ENCODE measurements at places on chromosomes 12 and 14.

DNA sequence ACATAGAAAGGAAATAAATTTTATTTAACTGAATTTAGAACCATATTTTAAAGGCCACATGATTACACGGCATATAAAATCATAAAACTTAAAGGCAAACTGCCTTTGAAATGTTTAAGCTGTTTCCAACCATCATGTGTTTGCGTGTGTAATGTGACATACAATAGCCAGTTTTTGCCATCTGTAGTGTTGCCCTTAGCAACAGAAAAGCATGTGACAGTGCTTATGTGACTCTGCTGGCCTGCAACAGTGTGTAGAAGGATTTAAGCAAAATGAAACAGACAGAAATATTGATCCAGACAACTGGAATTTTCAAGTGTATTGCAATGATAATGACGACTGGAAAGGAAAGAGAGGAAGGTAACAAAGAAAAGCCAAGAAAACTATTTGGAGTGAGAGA, 49.5 kb downstream of the TSPAN19 start:
- DNase-seq: no peak

DNA sequence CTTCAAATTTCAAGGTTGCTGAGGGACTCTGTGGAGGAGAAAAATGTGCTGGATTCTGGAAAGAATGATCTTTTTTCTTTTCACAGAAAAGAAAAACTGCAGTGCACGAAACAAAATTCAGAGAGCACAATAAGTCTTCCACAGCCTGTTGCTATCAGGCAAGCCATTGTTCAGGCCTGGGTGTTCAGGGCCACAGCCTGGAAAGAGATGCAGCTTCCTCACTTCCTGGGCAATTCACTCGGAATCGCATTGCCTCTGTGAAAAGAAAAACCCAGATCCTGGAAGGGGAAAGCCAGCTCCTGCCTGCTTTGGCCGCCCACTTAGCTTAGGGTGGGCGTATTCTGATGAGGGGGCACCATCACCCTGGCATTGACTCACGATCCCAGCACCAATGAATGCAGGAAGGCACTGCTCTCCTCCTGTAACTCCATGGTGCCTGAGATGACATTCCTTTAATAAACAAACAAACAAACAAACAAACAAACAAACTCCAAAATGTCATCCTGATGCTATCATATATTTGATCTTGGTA, 863.9 kb downstream of the BCL11B start:
- no peak for DNase-seq

DNA sequence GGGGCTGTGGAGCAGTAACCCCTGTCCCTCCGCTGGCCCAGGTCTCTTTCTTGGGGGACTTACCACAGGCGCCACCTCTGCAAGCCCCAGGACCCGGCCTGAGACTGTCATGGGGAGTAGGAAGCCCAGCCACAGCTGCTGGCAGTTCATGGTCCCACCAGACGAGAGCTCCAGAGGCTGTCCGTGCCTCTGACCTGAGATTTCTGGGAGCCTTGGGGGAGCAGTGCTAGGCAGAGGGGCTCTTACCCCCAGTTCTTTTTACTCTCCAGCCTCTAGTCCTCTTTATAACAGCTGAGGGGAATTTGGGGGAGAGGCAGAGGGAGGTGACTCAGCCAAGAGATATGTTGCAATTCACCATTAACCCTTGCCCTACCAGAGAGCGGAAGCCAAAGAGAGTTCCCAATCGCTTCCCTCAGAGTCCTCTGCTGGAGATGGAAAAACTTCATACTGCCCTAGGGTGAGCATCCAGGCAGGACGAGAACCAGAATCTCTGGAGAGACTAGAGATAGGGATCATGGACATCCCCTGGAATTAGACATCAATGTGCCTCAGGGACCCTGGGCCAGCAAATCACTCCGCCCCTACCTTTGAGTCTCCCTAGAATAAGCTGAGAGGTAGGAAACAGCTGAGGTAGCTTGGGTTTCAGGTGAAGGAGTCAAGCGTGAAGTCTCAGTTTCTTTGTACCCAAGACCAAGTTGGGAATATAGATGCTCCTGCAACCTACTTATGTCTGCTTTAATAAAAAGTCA, at the start of gene MMP19:
TSS of gene MMP19 (minus strand) at position 256 of the 749 bp plus-strand sequence. CDS start at position 150, 106 bp downstream.
- DNase-seq: peak; percentile 78

- no peak for DNase-seq
Observed at GRCh38 chr14:105398726-105399465, 558 bp downstream of the TEX22 start.

- DNase-seq: peak; percentile 20
Observed at GRCh38 chr12:93804392-93805179, 127.4 kb downstream of the CRADD start.

DNA sequence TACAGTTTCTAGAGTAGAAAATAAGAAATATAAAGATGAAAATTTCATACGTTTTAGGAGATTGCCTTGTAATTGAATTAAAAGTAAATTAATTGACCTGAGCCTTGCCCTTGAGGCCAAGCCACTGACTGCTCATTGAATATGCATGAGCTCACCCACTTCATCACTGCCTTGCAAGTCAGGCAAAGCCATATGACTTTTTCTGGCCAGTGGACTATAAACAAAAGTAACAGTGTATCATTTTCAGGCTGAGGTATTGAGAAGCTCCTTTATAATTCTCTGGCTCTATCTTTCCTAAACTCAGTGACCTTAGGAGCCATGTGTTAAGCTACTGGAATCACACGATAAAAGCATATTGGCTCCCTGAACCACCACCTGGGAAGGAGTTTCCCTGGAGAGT, 369.3 kb downstream of the NUAK1 start:
- no peak for DNase-seq

DNA sequence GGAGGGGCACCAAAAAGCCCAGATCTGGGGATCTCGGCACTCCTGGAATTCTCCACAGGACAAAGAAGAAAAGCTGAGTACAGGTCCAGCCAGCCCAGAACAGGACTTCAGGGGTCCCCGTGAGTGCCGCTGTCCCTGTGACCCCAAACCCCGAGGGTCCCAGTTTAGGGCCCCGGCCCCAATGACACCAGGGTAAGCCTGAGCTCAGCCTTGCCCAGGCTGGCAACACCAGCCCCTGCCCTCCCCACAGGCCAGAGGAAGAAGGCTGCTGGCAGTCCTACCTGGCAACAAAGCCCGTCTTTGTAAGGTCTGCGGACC, 1.8 kb downstream of the CDK2AP1 start:
- no peak for DNase-seq

- no peak for DNase-seq
Observed at GRCh38 chr12:47908738-47909137, 3.9 kb upstream of the VDR start.

Data from GM03348 (cell line).